Chondrocyte (in vitro differentiated cells): ENCODE measurements at places on chromosomes 3 and 15.

- no peaks in the 10 kb centered on the region for H3K27me3 ChIP-seq
- peaks cover 60% of the 10 kb centered on the region for H3K4me1 ChIP-seq
- peak overlapping the region; percentile 74 for H3K4me3 ChIP-seq
- peak overlapping the region; percentile 89 for H3K27ac ChIP-seq
- peak; percentile 44 for DNase-seq
- peaks cover 11% of the 10 kb centered on the region for H3K36me3 ChIP-seq
These were observed 20.2 kb upstream of the CORO2B start for GRCh38 chr15:68558318-68559305.

DNA sequence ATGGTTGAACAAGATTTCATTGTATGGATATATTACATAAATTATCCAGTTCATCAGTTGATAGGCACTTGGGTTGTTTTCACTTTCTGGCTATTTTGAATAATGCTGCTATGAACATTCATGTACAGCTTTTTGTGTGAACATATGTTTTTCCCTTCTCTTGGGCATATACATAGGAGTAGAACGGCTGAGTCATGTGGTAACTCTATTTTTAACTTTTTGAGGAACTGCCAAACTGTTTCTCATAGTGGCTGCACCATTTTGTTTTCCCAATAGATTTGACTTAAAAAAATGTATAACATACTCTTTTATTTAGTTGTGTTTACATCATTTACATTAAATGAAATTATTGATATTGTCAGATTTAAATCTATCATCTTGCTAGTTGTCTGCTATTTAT is 28.8 kb upstream of the RFX7 start:
- DNase-seq: no peak
- H3K27ac ChIP-seq: no peak overlapping the region
- H3K36me3 ChIP-seq: peaks cover 10% of the 10 kb centered on the region
- H3K4me1 ChIP-seq: peaks cover 4% of the 10 kb centered on the region
- peaks cover 11% of the 10 kb centered on the region for H3K27me3 ChIP-seq
- no peak overlapping the region for H3K4me3 ChIP-seq

DNA sequence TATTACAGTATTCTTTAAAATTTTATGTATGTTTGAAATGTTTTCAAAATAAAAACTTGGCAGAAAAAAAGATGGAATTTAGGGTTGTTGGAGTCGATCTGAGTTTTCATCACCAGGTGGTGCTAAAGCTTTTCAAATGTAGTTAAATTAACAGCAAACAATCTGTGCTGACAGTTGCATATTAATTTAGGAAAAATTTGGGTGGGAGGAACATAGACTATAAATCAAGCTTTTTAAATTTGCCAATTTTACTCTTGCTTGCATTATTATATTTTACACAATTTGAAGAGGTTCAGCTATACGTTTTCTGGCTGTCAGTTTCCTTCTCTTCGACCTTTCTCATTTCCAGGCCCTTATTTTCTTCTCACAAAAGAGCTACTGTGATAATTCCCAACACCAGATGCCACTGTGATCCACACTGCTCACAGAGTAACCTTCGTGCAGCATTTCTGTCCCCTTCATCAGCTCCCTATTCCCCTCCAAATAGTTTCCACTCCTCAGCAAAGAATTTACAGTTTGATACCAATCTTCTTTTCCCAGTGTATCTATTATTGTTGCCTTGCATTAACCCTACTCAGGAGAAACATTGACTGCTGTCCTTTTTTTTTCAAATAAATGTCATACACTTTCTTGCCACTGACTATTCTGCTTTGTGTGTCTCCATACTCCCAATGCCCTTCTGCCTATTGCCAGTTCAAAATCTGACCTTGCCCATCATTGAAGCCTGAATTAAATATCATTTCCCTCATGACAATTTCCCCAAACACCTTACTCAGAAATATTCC is 53.4 kb upstream of the EIF5A2 start:
- H3K27me3 ChIP-seq: no peaks in the 10 kb centered on the region
- peaks cover 5% of the 10 kb centered on the region for H3K4me1 ChIP-seq
- no peaks in the 10 kb centered on the region for H3K36me3 ChIP-seq
- no peak overlapping the region for H3K27ac ChIP-seq
- no peak for DNase-seq

DNA sequence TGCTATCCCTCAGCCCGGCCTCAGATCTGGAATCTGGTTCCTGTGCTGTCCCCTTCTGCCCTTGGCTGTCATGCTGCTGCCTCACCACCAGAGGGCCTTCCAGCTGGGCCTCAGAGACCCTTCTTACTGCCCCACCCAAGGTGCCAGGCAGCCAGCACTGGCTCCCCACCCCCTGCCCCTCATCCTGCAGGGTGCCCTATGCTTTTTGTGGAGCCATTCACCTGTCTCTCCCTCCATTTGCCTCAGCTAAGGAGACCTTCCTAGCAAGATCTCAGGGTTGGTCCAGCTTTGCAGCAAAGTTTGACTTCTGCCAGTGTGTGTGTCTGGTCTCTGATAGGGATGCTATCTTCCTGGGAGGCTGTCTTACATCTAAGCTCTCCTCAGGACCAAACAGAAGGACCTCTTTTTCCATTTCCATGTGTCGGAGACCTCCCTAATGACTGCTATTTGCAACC is 1.9 kb upstream of the VWA5B2 start:
- DNase-seq: no peak
- H3K27me3 ChIP-seq: peaks cover 47% of the 10 kb centered on the region
- peaks cover 12% of the 10 kb centered on the region for H3K4me1 ChIP-seq
- H3K36me3 ChIP-seq: peaks cover 3% of the 10 kb centered on the region

GRCh38 chr3:147906285-147906684 is 497.1 kb downstream of the ZIC1 start:
- no peak overlapping the region for H3K4me3 ChIP-seq
- no peaks in the 10 kb centered on the region for H3K36me3 ChIP-seq
- H3K27ac ChIP-seq: no peak overlapping the region
- no peak for DNase-seq

DNA sequence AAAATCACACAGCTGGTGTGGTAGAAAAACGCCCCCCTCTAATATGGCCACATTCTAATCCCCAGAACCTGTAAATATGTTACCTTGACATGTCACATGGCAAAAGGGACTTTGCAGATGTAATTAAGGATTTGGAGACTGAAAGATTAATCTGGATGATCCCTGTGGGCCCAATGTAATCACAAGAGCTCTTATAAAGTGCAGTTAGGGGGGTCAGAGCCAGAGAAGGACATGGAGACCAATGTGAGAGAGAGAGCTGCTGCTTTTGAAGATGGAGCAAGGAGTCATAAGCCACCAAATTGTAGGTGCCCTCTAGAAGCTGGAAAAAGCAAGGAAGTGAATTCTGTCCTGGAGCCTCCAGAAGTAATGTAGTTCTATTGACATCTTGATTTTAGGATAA is 152.6 kb downstream of the PEX5L start:
- H3K36me3 ChIP-seq: no peaks in the 10 kb centered on the region
- no peak for DNase-seq
- H3K4me1 ChIP-seq: no peaks in the 10 kb centered on the region
- H3K27ac ChIP-seq: no peak overlapping the region

DNA sequence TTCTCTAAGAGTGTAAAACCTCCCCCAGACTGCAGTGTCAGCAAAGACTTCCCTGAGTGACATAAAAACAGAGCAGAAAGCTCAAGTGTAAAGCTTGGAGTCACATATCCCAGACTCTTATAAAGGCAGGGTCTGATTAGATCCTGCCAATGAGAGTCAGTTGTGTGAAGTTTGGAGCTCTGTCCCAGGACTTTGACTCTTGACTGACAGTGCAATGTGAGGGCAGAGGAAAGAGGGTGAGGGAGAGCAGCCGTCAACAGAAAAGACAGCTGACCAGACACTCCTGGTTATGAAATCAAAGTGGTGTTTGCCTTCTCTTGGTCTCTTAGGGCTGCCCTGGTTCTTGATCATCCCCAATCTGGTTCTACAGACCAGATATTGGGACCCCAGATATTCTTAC is 393.2 kb downstream of the ERC2 start:
- no peak overlapping the region for H3K27ac ChIP-seq
- no peak for DNase-seq
- H3K27me3 ChIP-seq: peaks cover 3% of the 10 kb centered on the region
- no peak overlapping the region for H3K4me3 ChIP-seq
- H3K36me3 ChIP-seq: no peaks in the 10 kb centered on the region
- H3K4me1 ChIP-seq: no peaks in the 10 kb centered on the region

- H3K4me3 ChIP-seq: no peak overlapping the region
- peaks cover 15% of the 10 kb centered on the region for H3K4me1 ChIP-seq
- peaks cover 3% of the 10 kb centered on the region for H3K36me3 ChIP-seq
These were observed 23.1 kb downstream of the STIMATE start for GRCh38 chr3:52874160-52874701.

GRCh38 chr3:139552632-139553365 is 13.3 kb upstream of the RBP1 start:
- DNase-seq: no peak
- no peak overlapping the region for H3K27ac ChIP-seq
- H3K4me1 ChIP-seq: peaks cover 6% of the 10 kb centered on the region

GRCh38 chr3:153038367-153038766 is 123.7 kb upstream of the RAP2B start:
- no peaks in the 10 kb centered on the region for H3K36me3 ChIP-seq
- H3K27me3 ChIP-seq: no peaks in the 10 kb centered on the region
- H3K4me3 ChIP-seq: no peak overlapping the region
- no peak for DNase-seq
- peaks cover 6% of the 10 kb centered on the region for H3K4me1 ChIP-seq
- no peak overlapping the region for H3K27ac ChIP-seq

DNA sequence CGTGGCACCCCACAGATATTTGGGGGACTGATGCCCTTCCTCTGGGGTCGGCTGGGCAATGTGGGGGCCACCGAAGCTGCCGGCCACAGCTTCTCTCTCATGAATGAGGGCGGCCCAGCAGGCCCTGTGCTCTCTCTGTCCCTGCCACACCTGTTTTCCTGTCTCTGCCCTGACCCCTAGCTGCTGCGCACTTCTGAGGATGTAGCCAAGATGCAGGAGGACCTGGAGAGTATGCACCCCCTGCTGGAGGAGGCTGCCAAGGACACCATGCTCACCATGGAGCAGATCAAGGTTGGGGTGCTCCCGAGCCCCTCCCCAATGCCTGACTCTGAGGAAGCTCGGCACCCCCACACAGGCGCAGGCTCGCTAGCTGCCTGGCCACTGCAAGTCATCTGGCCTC is 59.7 kb downstream of the SEMA3G start:
- no peak overlapping the region for H3K4me3 ChIP-seq
- H3K36me3 ChIP-seq: no peaks in the 10 kb centered on the region
- H3K27me3 ChIP-seq: no peaks in the 10 kb centered on the region
- no peaks in the 10 kb centered on the region for H3K4me1 ChIP-seq
- no peak overlapping the region for H3K27ac ChIP-seq

DNA sequence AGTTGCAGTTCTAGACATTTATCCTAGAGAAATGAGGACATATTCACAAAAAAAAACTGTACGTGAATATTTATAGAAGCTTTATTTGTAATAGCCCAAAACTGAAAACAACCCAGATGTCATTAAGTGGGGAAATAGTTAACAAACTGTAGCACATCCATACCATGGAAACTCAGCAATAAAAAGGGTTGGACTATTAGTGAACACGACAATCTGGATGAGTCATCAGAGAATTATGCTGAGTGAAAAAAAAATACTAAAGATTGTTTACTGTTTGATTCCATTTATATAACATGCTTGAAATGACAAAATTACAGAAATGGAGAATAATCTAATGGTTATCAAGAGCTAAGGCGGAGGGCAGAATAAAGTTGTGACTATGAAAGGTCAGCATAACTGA is 59.5 kb downstream of the CPA3 start:
- H3K4me1 ChIP-seq: peaks cover 7% of the 10 kb centered on the region
- no peaks in the 10 kb centered on the region for H3K27me3 ChIP-seq
- H3K4me3 ChIP-seq: no peak overlapping the region
- DNase-seq: no peak

DNA sequence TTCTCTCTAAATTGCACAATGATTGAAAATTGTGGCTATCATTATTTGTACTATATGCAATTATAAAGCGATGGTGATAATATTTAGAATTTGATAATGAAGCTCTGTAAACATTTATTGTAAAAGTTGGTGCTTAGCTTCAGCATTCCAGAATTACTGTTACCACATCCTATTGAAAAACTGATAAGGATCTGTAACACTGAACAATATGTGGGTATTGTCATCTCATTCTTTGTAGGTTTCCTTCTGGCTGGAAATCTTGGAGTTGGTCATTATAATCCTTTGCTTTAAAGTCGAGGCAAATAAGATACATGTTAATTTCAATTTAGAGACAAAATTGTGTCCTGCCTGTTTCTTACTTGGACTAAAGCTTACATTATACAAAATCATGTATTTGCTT is 323.4 kb upstream of the GOLIM4 start:
- H3K4me3 ChIP-seq: no peak overlapping the region
- no peaks in the 10 kb centered on the region for H3K36me3 ChIP-seq
- no peak for DNase-seq
- H3K4me1 ChIP-seq: peaks cover 3% of the 10 kb centered on the region

DNA sequence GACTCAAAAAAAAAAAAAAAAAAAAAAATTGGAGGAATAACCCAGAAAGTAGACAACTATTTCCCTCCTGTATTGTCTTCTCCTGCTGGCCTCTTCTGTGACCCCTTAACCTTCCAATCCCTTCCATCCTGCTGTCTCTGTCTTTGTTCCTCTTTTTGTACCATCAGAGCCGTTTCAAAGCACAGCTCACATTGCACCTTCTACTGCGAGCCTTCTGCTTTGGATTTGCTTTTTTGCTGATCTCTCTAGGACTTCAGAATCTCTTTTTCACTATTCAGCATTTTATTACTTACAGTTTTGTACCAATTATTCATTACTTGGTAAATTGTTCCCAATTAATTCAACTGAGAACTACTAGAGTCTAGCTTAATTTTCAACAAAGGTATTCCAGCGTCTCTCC is 284.0 kb upstream of the TBL1XR1 start:
- no peak for DNase-seq
- peak overlapping the region; percentile 58 for H3K27ac ChIP-seq
- H3K36me3 ChIP-seq: peaks cover 15% of the 10 kb centered on the region
- H3K27me3 ChIP-seq: no peaks in the 10 kb centered on the region
- peaks cover 57% of the 10 kb centered on the region for H3K4me1 ChIP-seq

DNA sequence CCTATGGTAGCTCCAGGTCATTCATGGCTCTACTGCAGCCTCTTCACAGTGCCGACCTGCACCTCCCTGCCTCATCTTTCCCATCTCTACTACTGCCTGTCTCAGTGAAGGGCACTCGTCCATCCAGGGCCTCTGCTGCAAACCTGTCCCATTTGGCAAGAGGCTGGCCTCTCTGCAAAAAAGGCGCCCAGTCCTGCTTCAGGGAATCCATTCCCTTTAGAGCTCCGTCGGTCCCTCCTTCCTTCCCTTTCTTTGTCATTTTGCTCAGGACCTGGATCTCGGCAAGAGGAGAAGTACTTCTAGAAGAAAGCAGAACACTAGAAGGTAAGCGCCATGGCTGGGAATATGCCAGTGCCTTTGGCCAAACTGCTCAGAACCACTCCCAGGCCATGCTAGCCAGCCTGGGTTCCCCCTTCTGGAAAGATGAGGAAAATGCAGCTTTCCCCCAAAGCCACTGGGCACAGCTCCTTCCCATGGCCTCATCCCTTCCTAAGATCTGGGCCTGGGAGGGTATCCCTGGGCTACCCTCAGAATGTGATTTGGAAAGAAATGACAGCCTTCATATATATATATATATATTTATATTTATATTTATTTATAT is 6.4 kb upstream of the ISL2 start:
- H3K27ac ChIP-seq: no peak overlapping the region
- H3K4me1 ChIP-seq: peaks cover 2% of the 10 kb centered on the region
- peaks cover 50% of the 10 kb centered on the region for H3K27me3 ChIP-seq
- no peak for DNase-seq
- peaks cover 3% of the 10 kb centered on the region for H3K36me3 ChIP-seq
